ENCODE measurements at places on chromosomes 1 and 21.

DNA sequence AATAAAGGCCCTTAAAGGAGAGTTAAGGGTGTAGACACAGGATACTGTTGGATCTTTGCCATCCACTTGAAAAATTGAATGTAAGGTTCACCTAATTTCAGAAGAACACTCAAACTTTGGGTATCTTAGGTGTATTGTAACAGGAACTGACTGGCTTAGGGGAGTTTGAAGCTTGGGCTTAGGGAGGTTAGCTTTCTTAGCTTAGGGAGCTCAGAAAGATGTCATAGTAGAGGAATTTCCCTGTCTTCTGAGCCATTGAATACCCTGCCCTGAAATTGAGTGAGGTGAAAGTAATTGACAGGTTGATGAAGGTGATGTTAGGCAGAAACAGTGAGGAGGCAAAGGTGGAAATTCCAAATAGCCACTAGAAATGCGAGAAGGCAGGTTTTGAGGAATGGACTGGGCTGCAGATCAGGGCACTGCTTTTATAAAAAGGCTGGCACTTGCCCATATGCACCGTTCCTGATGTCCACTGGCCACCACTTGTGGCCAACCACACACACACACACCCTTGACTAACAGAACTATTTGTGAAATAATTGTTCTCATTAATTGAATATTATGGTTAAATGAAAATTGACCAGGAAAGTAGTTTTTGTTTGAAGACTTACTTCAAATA, 16.5 kb downstream of the BACH1 start:
- no peak for DNase-seq

DNA sequence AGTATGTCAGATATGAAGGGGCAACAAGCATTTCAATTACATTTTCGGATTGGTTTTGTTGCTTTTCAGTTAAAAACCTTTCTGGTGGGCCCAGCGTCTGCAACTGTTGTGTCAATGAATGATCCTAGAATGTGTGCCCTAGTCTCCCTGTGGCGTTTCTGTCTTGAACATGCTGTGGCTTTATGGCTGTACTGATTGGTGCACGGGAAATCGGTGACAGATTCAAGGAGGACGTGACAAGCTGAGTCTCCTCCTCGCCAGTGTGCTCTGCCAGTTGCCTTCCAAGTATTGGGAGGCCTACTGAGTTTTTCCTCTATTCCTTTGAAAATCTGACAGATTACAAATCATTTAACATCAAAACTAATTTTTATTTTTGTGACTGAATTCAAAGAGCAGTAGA, 127.6 kb downstream of the ZP4 start:
- DNase-seq, result no peak

DNA sequence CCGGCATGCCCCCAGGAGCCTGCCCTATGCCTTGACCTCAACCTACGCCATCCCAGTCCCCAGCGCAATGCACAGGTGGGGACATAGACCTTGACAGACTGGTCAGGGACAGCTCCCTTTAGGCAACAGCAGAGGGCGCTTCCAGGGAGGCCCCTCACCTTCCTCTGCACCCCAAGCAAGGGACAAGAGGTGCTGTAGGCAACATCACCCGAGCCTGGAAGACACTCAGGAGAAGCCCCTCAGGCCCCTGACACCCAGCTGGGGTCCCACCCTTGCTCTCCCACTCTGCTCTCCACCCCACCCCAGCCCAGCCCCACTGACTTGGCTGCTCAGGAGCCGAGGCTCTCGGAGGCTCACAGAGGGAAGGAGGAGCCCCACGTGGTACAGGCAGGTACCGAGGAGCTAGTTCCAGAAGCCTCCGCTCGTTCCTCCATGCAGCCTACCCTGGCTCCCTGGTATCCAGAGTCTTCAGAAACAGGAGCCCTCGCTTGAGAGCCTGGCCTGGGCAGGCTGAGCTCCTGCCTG, 2.4 kb upstream of the WNT3A start:
- DNase-seq, result no peak

DNA sequence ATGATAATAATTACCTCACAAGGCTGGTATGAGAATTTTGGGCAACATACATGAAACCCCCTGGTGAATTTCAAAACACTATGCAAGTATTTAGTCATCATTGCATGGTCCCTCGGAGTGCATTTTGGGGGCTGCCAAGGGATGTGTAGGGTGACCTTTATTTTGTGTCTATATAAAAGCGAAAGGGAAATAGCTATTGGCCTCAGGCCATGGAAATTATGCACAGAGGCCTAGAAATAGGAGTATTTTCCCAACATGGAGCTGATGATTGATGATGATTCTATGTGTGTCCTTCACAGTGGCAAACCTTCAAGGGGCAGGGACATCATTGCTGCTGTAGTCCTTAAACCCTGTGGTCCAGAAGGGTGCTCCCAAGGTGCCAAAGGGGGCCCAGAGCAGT, 265.5 kb downstream of the ST6GALNAC3 start:
- DNase-seq, result no peak

DNA sequence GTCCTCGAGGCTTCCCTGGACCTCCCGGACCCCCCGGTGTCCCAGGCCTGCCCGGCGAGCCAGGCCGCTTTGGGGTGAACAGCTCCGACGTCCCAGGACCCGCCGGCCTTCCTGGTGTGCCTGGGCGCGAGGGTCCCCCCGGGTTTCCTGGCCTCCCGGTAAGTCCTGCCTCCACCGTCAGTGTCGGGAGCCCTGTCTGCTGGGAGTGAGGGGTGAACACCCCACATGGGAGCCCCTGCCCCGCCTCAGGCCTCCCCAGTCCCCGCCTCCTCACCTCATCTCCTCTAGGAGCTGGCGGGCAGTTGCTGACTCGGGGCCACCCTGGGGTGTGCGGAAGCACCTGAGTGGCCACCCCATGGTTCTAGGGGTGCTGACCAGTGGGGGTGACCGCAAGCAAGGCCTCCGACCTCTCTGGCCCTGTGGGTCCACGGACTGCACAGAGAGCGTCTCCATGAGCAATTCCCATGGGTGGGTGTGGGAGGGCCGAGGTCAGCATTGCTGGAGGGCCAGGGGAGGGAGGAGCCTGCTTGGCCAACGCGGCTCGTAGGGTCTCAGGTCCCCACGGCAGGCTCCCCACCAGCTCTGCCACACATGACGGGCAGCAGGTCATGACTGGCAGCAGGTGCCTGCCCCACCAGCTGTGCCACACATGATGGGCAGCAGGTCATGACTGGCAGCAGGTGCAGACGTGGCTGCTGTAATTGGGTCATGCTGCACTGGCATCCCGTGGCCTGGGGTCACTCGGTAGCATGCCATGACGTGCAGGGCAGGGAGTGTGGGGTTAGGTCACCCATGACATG, 61.3 kb downstream of the SLC19A1 start:
- DNase-seq, result no peak

- DNase-seq, result no peak
These were observed 3.1 kb upstream of the GBP6 start for GRCh38 chr1:89360716-89361115.

DNA sequence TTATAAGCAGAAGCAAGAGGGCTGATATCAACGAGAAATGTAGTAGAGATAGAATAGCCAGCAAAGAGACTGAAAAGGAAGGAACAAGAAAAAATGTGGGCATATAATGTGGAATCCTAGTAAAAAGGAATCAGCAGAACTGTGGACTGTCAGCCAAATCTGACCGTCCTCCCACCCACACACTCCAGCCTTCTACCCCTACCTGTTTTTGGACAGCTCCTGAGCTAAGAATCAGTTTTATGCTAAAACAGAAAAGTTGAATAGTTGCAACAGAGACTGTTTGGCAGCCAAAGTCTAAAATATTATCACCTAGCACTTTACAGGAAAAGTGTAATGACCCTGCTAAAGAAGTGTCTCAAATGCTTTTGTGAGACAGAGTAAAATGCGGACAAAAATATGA, 533.3 kb upstream of the CXADR start:
- DNase-seq, result no peak

DNA sequence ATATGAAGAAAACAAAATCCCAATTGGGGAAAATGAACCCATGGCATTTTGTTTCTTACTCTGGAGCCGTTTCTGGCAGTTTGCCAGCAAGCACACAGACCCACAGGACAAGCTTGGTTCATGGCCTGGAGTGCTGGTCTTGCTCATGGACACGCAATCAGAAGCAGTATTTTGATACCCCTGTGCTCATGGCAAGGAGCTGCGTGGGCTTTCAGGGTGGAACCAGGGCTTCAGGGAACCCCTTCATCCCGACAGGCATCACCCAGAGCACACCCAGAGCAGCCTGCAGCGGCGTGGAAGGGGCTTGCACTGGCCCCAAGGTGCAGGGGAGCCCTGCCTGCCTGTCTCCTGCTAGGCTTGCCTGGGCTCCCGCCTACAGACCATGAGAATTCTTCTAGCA, 45.4 kb upstream of the PCBP3 start:
- no peak for DNase-seq

DNA sequence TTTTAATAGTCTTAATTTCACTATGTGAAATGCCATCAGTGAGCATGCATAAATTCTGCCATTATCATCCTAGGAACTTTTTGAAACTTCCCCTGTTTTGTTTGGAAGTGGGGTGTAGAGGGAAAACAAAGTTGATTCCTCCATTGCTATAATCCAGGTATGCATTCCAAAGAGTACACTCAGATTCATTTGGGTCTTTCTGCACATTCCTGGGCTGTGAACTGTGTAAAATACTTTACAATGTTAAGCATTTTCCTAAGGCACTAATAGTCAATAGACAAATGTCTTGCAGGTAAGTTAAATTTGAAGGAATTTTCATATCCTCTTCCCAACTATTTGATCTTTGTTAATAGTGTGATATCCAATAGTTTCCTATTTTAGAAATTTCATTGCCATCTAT, 36.2 kb downstream of the SGIP1 start:
- no peak for DNase-seq

DNA sequence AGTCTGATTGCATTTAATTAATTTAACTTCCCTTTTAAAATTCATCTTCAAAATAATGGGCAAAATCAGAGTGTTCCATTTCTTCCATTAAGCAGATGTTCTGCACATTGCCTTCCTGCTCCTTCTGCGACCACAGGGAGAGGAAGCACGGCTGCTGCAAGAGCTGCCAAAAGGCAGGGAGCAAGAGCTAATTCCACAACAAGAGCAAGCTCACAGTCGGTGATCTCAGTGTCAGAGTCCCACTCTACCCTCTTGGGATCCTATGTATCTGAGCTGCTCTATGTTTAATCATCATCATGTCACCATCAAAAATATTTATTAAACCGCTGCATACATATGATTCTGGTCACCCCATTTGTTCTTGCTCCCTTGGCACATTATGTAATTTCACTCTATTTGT, 255.3 kb upstream of the CAMK1G start:
- no peak for DNase-seq

DNA sequence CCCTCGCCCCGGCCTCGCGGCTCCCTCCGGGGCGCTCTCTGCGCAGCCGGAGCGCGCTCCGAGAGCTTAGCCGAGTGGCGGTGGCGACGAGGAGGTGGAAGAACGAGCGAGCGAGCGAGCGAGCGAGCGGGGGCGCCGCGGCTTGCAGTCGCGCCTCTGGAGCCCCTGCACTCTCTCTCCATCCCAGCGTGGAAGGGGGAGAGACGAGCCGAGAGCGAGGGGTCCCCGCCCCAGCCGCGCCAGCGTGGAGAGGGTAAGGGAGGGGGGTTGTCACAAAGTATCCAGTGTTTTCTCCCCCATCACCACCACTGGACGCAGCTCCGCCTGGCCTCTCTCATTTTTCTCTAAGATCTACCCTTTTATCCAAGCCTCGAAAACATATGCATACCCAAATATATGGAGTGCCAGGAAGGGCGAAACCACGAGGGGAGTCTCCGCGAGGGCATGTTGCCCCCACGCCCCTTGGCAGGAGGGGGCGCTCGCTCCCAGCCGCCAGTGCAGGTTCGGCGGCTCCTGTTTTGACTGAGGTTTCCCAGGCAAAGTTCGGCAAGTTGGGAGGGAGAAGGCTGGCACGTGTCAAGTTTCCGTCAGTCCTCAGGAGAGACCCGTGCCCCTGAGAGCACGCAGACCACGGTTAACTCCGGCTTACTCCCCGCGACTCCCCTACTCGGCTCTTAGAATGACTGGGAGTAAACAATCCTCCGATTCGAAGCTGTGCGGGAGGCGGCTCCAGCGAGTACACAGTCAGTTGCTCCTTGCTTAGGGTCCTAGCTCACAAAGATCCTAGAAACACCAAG, 569 bp upstream of the DAB1 start:
- no peak for DNase-seq

DNA sequence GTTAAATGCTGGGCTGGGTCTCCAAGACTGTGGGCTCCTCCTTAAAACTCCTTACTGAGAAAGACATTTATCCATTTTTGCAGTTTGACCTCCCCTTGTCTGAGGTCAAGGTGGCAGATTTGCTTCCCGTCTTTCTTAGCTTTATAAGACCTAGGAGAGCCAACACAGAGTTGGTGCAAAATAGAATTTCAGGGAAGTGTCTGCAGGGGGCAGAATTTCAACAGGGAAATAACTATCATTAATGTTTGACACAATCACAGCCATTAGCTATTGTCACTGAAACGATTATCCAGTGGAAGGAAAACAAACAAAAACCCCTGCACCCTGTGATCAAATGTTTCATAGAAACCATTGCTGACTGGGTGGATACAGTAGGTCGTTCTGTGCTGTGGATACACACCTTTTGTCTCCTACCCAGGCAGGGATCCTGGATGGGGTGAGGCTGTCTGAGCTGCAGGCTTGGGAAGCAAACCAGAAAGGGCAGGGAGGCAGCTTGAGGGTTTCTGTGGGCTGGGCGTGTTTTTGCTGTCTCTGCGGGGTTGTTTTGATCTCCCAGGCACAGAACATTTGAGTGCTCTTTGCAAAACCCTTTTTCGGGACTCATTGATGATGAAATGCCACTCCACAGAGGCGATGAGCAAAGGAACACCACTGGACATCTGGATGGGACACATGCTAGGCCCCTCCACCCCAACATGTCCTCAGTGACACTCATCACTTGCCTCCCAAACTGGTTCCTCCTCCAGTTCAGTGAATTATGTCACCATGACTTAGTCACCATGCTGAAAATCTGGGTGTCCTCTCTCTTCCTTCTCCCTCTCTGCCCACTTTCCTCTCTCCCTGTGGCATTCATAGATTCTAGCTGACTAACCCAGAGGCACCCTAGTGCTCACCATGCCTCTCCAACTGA, 94.2 kb upstream of the SERBP1 start:
- DNase-seq, result no peak

DNA sequence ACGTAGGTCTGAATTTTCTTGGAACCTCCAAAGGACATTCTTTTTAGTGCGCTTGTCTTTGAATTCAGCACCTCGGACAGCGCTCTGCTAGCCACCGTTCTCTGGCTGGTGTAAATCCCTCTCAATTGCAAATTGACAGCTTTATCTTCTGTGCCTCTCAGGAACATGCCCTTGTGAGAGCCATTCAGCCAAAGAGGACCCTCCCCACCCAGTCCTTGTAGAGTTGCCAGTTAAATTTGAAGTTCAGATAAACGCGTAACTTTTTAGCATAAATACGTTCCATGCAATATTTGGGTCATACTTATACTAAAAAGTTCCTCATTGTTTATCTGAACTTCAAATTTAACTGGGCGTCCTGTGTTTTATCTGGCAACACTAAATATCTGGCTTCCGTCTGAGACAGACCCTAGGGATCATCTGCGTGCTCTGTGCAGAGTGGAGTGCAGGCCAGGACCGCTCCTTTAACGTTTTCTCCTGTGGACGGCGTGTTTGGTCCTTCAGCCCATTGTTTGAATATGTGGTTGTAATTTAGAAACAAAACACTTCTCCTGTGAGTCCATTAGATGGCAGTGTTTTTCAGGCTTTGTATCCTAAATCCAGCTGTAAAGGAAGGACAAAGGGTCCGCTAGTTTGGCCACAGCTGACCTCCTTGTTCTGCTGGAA, 7.0 kb downstream of the KCNAB2 start:
- no peak for DNase-seq

Data from CD4-positive, CD25-positive, alpha-beta regulatory T cell (primary cell).